ENCODE measurements at places on chromosomes 3 and 15.

GRCh38 chr15:69914960-69915359 is 182.8 kb downstream of the TLE3 start:
- no peak for DNase-seq

DNA sequence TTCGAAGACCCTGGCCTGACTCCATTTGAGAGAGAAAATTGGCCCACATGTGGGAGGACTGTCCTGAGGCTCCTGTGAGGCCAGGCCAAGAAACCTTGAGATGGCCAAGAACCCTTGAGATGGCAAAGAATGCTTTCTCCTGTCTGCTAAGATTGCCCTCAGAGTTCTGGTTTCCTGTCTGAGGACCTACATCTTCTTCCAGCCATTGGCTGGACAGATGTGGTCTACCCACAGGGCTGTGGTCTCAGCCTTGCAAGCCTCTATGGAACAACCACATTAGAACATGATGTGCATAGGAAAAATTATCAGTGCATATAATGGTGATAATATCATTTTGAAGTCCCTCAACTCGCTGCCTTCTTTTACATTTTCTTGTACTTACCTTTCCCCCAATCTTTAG is 10.8 kb upstream of the RASA2 start:
- no peak for DNase-seq

GRCh38 chr3:37963016-37963415 is 27.6 kb upstream of the VILL start:
- DNase-seq = peak; percentile 65

- DNase-seq = peak; percentile 88
These were observed 36.7 kb upstream of the SLC7A14 start for GRCh38 chr3:170622369-170623159.

GRCh38 chr15:42504631-42505030 is 9.2 kb downstream of the SNAP23 start:
- no peak for DNase-seq

- no peak for DNase-seq
These were observed 226.6 kb upstream of the HES1 start for GRCh38 chr3:193909387-193909786.

DNA sequence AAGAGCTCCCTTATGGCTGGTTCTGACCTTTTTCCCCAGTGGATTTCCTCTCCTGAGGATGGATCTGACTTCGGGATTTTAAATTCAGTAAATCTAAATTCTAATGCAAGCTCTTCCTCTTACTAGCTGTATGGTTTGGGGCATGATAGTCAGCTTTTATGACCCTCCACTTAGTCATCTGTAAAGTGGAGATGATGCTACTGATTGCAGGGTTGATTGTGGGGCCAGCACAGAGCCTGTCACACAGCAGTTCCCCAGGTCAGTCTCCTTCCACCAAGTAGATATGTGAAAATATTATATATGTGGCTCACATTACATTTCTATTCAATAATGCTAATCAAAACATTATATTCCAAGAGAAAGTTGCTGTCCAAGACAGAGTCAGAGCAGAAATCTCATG is 141.3 kb upstream of the UBE2E1 start:
- no peak for DNase-seq

- no peak for DNase-seq
These were observed 86.1 kb downstream of the PLCH1 start for GRCh38 chr3:155658671-155659261.
